Activated CD8-positive, alpha-beta memory T cell treated with anti-CD3 and anti-CD28 coated beads for 48 hours (primary cell): ENCODE measurements at places on chromosomes 4 and X.

DNA sequence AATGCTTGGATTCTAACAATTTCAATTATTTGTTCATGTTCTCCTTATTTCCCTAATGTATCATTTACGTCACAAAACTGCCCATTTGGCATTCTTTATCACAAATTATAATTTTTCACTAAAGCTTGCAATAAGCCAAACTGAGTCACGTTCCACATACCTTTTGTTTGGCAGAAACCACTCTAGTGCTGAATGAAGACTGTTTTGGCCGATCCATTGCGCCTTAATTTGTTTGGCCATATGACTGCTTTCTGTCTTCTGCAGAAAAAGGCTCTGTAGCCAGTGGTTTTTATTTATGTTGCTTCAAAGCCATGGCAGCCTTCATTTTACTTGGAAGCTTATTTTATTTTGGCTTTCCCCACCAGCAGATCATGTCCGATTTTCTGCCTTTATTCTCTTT is 184.4 kb upstream of the HAND2 start:
- no peak for DNase-seq

- no peak for DNase-seq
These were observed 14.6 kb downstream of the NDUFB11 start for GRCh38 chrX:47129899-47130358.

DNA sequence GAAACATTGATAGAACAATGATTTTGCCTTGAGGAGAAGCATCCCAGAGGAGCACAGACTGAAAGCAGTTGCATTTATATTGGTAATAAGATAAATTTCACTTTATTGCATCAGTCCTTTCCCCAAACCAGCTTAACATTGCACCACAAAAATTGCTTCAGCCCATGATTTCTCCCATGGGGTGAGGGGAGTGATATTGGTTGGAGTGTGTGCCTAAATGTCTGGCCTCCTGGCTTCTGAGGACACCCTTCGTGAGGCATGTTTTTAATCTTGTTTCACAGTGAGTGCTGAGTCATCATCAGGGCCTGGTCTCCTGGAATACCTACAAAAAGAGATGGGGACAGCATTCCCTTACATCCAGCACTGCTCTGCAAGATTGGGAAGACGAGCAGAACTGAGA is 487.9 kb downstream of the C4orf33 start:
- no peak for DNase-seq

DNA sequence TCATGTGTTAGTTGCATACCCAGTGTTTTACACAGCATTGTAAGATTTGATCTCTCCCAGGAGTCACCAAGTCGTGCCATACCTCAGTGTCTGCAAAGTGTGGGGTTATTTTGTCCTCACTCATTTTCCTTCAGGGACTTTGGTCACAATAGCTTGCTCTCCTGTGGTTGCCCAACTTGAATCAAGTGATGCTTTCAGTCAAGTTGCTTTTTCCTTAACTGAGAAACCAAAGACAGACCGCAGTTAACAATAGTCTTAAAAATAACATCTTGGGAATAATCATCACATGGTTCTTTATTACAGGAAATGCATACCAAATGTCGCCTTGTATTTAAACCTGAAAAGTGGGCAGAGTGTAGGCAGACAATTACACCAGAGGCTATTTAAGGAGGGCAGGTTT is 44.5 kb upstream of the NDP start:
- no peak for DNase-seq

DNA sequence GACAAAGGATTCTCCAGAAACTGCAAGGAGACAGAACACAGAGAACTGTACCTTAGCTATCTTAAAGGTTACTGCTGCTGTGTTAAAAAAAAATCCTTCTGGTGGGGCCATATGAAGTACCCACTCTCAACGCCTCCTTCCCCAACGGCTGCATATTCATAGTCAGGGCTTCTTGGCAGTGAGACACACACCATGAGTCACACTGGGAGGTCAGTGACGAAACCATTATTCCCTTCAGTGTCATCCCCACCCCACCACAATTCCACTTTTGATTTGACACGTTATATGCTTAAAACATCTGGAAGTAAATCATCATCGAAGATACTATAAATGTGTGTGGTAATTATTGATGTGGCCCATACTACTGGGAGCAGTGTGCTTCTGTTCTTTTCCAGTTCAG is 271.5 kb downstream of the LDB2 start:
- DNase-seq = no peak

- DNase-seq = no peak
These were observed 950.1 kb downstream of the FAT4 start for GRCh38 chr4:126264839-126265238.

- no peak for DNase-seq
These were observed 55.5 kb downstream of the WFS1 start for GRCh38 chr4:6324999-6325787.

DNA sequence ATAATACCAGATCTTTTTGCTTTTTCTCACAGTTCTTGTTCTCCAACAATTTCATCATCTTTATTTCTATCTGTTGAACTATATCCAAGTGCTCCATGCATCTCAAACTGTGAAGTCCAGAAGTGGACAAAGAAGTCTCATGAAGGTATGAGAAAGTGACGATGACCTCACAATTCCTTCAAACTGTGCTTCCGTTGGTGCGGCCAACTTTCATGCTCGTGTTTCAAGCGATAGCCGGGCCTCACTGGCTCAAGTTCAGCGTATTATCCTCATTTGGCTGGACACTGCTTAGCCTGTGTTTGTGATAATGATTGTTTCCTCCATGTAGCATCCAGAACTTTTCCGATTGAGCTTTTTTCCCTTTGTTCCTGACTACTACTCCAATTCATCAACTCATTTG is 143.1 kb downstream of the PALLD start:
- DNase-seq = no peak

DNA sequence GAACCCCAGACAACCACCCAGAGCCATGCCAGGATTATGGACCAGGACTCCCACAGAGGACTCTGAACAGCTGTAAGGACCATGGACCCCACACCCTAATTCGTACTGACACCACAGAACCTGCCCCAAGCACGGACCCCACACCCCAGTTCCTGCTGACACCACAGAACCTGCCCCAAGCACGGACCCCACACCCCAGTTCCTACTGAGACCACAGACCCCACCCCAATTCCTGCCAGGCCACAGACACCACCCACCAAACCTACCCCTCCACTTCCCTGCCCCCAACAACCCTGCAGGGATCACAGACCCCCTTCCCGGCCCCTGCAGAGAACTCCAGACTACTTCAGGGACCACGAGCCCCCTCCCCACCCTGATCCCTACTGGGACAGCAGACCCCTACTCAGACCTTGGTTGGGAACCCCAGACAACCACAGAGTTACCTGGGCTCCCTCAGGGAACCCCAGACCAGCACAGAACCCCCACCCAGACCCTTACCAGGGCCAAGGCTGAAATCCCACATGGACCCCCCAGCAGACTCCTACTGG is 1.4 kb upstream of the DHRSX start:
- no peak for DNase-seq

GRCh38 chrX:70921709-70922352 is 9.1 kb downstream of the SLC7A3 start:
- no peak for DNase-seq

GRCh38 chr4:174553031-174553430 is 30.7 kb upstream of the HPGD start:
- no peak for DNase-seq

- no peak for DNase-seq
These were observed 50.3 kb upstream of the OTUD4 start for GRCh38 chr4:145230726-145231125.

DNA sequence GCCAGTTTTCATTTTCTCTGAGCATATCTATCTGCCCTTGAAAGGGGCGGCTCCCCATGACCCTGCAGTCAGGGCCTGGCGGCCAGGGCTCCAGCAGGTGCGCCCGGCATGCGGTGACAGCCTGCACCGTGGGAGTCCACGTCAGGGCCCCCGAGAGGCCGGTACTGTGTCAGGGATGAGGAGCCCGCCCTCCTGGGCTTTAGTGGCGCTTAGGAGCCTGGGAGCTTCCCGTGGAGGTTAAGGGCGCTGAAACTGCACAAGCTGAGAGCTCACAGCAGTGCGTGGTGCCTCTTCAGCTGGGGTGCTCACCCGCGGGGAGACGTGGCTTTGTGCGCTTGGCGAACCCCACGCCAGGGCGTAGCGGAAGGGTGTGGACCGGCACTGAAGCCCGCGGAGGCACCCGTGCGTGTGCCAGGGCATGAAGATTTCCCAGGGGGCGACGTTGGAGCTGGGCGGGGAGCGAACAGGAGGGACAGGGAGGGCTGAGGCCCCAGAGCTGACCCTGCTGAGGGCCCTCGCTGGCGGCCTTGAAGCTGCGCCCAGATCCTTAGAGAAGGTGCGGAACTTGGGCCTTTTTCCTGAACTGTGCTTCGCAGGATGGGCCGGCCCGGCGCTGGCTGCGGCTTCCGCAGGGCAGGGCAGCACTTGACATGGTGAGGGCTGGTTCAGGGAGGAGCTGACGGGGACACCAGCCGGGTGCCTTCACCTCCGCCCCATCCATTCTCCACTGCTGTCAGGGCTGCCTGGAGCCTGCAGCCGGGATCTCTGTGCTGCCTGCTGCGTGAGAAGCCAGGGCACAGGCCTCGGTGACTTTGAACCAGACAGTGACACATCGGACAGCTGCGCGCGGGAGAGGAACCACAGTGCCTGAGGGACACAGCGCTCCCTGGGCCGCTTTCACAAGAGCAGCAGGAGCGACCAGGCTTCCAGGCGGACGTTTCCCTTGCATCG is 32.9 kb downstream of the HTT-AS start:
- DNase-seq = no peak

- no peak for DNase-seq
These were observed 53.2 kb downstream of the USO1 start for GRCh38 chr4:75777589-75777988.

GRCh38 chrX:125765347-125765746 is 400.7 kb downstream of the DCAF12L2 start:
- no peak for DNase-seq

DNA sequence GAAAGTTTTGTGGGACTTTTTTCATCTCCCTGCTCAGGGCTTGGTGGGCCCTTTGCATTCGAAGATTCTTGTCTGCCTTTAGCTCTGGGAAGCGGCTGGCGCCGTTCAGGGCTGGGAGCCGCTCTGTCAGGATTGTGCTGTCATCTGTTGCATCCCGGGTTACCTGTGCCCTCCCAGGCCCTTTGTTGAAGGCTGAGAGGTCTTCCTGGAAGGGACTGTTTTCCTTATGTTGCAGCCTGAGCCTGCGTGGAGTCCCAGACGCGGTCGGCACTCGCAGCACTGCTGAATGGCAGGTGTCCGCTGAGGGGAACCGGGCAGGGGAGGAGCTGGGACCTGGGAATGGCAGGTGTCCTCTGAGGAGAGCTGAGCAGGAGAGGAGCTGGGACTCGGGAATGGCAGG is 15.9 kb downstream of the RGS12 start:
- DNase-seq = no peak

DNA sequence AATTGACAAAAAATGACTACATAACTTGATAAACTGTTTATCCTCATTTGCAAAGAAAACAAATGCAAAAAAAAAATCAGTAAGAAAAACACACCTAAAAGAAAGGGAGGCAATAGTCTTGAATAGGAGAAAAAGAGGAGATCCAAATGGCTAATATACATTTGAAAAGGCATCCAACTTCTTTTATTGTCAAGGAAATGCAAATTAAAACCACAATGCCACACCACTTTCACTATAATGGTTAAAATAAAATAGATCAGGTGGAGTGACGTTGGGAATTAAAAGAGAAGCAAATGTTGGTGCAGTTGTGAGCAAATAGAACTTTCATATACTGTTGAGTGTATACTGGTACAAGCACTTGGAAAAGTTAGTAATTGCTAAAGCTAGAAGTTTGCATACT is 3.6 kb downstream of the DCAF4L1 start:
- DNase-seq = no peak

- no peak for DNase-seq
These were observed 60.3 kb upstream of the PPP2R3B start for GRCh38 chrX:447052-447451.

GRCh38 chr4:186746581-186746980 is 22.9 kb upstream of the FAT1 start:
- DNase-seq = no peak

- DNase-seq = no peak
These were observed 95.8 kb downstream of the SH3KBP1 start for GRCh38 chrX:19791562-19791961.

DNA sequence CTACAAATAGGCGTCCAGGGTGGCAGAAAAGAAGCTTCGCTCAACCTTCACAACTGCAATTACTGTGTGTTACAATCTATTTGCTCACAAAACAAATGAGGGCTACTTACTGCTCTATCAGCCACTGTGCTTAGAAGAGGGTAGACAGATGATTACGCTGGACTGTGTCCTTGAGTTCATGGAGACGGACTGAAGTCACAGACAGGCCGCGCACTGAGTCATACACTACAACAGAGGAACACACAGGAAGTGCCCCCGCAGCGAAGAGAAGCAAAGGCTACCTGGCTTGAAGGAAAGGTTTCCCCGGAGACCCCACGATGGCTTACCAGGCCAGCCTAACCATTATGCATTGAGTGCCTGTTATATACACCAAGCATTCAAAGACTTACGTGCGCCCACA is 25.6 kb downstream of the FAT1 start:
- no peak for DNase-seq

DNA sequence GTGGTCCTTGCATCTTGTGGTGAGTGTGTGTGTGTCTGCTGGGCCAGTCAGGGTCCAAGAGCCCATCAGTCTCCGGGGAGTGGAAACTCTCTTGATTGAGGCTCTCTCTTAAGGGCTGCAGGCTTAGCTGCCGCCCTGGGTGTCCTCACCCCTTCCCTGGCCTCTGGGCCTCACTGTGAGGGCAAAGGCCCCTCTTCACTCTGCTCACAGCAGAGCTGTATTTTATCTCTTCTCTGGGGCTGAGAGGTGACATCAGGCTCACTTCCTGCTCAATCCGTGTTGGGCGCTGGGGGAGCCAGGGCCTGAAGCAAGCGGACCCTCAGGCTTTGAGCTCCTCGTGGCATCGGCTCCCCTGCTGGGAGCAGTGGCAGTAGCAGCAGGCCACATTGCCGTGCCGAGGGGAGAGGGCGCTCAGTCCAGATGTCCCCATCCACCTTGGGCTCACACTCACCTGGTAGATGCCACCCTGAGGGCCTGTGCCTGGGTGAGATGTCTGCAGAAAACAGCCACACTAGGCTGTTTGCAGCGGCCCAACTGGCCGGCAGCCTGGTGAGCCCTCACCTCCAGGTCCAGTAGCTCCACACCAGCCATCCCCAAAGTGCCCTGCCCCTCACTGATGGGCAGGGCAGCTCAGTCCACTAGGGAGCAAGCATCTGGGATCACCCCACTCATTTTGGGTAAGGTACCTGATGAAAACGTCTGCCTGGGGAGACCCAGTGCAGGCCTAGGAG is 24.7 kb upstream of the PRPS1 start:
- DNase-seq = no peak
